PC-3 (cell line): ENCODE measurements at places on chromosomes 3 and 15. TPM values are rescaled to one million over a fixed set of nuclear protein-coding genes. Genes with fewer than 3 reads are reported as not detected.

PP2D1 gene
- not detected in 2 replicates for total RNA-seq

DNA sequence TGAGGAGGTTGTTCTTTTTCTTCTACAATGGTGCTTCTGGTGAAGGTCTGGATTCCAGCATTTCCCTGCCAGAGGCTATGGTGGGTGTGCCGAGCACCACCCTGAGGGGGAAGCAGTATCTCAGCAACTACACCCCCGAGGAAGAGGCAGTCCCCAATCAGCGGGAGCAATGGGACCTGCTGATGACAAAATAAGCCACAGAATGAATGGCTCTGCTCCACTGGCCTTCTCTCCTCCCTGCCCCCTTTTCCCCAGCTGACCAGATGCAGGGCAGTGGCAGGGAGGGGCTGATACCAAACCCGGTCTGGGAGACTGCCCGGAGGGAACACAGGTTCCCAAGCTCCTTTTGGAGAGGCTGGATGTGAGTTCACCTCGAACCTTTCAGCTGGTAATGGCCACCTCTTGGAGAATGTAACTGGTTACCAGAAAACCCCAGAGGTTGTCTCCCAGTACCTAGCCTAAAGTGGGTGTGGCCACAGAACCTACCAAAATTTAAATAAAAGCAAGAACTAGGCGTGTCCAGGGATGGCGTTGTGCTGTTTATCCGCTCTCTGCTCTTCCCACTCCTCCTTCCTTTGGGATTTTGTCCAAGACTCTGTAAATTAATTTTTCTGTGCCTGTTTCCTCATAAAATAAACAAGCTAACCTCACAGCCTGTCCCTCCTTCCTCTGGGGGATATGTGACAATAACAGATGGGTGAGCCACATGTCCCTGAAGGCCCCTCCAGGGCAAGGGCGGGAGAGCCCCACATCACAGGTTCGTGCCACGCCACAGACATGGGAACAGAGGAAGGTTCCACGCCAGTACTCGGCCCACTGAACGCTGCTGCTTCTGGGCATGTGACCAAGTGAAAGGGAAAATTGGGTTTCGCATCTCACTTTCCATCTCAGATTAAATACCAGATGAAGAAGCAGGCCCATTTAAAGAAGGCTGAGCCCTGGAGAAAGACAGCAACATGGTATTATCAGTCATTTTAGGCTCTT, 35.1 kb upstream of the SPTBN5 start:
- peak; percentile 65 for DNase-seq

GRCh38 chr3:172892158-172892557, 141.6 kb downstream of the ECT2 start:
- peak; percentile 51 for DNase-seq

CDHR4 gene
- not detected in 2 replicates for total RNA-seq

DNA sequence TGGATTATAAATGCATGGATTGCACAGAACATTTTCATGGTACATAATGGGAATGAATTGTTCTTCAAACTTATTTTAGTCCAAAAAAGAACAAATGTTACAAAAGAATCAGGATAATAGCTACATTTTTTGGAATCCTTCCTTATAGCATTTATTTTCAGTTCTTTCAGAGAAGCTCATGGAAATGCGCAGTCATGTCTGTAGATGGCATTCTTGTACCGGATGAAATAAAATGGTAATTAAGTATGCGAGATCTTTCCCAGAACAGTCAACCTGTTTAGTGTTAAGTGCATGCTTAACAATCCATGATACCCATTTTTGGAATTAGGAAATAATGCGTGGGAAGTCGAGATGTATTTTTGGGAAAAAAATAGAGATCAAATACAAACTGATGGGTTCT, 38.2 kb upstream of the GOLGA8B start:
- DNase-seq, result peak; percentile 64

GRCh38 chr3:43953814-43954692, 263.3 kb downstream of the ABHD5 start:
- peak; percentile 70 for DNase-seq

GRCh38 chr3:62502315-62503300, 129.3 kb upstream of the FEZF2 start:
- no peak for DNase-seq

DNA sequence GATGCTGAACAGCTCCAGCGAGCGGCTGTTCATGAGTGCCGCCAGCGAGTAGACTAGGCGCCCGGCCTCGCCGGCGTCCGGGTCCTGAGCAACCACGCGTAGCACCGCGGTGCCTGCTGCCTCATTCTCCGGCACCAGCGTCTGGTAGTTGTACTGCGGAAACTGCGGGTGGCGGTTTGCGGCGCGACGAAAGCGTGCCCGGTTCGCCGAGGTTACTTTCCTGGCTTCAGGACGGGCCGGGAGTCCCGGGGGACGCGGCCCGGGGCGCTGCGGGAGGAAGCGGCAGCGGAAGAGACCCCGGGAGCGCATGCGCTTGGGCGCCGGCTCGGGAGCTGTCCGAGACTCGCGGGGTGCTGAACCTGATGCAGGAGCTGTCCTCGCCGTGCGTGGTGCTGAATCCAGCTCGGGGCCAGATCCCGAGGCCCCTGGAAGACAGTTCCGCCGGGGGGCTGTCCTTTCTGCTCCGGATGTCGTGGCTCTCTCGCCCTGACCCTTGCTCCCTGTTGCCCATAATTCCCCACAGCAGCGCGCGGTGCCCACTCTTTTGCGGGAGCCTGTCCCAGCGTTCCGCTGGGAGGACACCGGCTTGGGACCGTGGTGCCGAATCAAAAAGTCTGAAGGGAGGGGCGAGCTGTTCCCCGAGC, 1.1 kb downstream of the CELSR3 start:
- DNase-seq, result peak; percentile 40

- no peak for DNase-seq
Measured at GRCh38 chr3:170982733-170983132, 43.8 kb downstream of the SLC2A2 start.

GRCh38 chr3:148360051-148360450, 337.7 kb upstream of the AGTR1 start:
- no peak for DNase-seq

- no peak for DNase-seq
Measured at GRCh38 chr3:50338965-50339364, 1.7 kb downstream of the RASSF1 start.

DNA sequence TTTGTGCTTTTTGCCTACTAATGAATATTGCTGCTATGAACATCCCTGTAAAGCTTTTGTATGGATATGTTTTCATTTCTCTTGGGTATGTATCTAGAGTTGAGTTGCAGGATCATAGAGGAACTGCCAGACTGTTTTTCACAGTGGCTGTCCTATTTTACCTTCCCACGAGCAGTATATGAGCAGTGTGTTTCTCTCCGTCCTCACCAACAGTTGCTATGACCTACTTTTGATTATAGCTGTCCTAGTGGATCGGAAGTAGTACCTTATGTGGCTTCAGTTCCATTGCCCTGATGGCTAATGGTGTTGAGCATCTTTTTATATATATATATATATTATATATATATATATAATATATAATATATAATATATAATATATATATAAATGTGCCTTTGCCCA, 25.2 kb downstream of the CDAN1 start:
- no peak for DNase-seq

SERPINI2 gene
- not detected in 2 replicates for total RNA-seq

GRCh38 chr3:33067484-33067883, 29.5 kb downstream of the GLB1 start:
- peak; percentile 45 for DNase-seq

ERC2 gene
- total RNA-seq, result 0.77 and 3.3 TPM in 2 replicates

DNA sequence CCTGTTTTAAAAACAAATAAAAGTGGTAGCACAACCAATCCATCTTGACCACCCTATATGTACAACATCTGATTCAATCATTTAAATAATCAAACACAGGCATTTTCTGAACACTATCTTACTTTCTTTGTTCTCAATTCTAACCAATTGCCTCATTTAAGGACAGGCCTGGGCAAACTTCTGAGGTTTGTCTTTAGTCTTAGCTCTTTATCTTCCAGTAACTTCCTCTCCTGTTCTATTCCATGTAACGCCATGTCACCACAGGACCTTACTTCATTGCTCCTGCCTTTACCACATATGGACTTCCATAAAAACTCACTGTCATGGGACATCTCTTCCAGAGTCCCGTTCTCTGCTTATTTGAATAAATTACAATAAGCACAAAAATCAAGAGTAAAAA, 14.9 kb downstream of the HDGFL3 start:
- DNase-seq, result no peak

DNA sequence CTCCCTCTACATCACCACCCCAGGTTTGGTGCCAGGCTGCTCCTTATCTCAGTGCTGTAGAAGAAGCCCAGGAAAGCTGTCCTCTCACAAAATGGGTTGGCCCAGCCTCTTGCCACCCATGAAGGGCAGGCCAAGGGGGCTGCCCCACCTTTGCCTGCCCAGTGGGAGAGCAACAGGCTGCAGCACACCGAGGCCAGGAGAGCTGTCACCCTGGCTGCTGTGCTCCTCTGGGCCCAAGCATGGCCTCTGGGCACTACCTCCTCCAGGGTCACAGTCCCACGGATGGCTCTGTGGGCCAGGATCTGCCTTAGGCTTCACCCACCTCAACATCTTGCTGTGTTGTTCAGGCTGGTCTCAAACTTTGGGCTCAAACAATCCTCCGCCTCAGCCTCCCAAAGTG, 6.4 kb upstream of the STAB1 start:
- DNase-seq, result no peak

DNA sequence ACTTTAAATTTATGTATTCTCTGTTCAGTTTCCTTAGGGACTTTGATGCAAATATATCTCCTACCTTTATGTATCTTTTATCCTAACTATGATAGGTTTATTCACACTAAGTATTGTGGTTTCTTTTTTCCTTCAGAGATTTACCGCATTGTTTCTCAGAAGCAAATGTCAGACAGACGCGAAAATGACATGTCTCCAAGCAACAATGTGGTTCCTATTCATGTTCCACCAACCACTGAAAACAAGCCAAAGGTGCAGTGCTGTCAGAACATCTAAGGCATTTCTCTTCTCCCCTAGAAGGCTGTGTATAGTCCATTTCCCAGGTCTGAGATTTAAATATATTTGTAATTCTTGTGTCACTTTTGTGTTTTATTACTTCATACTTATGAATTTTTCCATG, 18.3 kb downstream of the RAB11A start:
- no peak for DNase-seq

ISLR2 gene
- total RNA-seq, result 0.22 TPM in 1 of 2 replicates, not detected in the other

GRCh38 chr3:107738486-107739183, 215.9 kb downstream of the BBX start:
- DNase-seq, result no peak

OR4F15 gene
- not detected in 2 replicates for total RNA-seq

TMEM108 gene
- total RNA-seq, result not detected in 2 replicates

DNA sequence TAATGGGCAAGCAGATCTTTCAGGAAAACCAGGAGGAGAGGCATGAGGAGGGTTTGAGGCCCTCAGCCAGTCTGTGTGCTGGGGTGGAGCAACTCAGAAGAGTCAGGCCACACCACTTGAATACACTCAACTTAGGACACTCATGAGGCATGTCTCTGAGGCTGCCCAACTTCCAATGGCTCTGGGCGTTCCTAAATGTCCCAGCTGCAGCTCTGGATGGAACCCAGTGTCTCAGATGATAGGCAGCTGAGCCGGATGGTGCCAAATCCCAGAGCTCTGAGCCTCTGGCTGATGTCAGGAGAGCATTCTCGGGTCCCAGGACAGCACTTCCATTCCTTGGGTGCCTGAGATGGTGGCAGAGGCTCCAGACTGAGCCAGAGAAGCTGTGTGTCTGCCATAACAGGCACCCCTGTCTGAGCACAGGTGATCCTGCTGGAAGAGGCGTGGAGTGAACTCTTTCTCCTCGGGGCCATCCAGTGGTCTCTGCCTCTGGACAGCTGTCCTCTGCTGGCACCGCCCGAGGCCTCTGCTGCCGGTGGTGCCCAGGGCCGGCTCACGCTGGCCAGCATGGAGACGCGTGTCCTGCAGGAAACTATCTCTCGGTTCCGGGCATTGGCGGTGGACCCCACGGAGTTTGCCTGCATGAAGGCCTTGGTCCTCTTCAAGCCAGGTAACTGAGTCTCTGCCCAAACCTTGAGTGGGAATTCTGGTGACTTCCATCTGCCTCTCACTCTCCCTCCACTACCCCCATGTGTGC, 2.8 kb downstream of the NR2E3 start:
- DNase-seq, result no peak

DNA sequence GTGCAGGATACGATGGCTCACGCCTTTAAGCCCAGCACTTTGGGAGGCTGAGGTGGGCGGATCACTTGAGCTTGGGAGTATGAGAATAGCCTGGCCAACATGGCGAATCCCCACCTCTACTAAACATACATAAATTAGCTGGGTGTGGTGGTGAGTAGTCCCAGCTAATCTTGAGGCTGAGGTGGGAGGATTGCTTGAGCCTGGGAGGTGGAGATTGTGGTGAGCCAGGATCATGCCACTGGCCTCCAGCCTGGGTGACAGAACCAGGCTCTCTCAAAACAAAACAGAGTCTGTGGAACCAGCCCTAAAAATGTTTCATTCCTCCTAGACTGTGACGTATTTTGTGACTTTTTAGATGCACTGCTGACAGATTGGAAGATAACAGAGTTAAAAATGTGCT, 34.3 kb upstream of the RAD51 start:
- no peak for DNase-seq
